Hematopoietic multipotent progenitor cell treated with erythropoietin and hydrocortisone succinate and interleukin-3 and kit ligand, for 8 days (in vitro differentiated cells): ENCODE measurements at places on chromosomes 12 and 14.

DNA sequence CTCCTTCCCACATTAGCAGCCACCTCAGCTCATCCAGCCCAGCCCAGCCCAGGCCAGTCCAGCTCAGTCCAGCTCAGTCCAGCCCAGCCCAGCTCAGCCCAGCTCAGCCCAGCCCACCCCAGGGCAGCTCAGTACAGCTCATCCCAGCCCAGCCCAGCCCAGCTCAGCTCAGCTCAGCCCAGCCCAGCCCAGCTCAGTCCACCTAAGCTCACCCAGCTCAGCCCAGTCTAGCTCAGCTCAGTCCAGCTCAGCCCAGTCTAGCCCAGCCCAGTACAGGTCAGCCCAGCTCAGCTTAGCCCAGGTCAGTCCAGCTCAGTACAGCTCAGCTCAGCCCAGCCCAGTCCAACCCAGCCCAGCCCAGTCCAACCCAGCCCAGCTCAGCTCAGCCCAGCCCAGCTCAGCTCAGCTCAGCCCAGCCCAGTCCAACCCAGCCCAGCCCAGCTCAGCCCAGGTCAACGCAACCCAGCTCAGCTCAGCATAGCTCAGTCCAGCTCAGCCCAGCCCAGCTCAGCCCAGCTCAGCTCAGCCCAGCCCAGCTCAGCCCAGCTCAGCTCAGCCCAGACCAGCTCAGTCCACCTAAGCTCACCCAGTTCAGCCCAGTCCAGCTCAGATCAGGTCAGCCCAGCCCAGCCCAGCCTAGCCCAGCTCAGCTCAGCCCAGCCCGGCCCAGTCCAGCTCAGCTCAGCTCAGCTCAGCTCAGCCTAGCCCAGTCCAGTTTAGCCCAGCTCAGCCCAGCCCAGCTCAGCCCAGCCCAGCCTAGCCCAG lies 63.0 kb downstream of the TMEM121 start:
- no peak for DNase-seq

DNA sequence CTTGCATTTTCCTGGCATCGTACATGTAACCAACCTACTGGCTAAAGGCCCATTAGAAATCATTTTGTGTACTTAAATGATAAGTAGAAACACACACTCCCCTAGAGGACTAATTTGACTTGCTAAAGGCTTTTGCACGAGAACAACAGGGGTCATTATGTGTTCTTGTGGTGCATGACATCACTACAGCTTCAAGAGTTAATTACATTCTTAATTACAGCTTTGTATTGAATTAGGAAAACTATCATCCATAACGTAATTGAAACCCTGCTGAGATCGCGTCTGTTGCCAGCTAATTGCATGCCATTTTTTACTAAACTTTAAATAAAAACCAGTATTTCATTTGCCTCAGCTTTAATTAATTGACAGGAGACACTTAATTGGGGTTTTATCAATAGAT lies 51.4 kb downstream of the TMEM132C start:
- no peak for DNase-seq

DNA sequence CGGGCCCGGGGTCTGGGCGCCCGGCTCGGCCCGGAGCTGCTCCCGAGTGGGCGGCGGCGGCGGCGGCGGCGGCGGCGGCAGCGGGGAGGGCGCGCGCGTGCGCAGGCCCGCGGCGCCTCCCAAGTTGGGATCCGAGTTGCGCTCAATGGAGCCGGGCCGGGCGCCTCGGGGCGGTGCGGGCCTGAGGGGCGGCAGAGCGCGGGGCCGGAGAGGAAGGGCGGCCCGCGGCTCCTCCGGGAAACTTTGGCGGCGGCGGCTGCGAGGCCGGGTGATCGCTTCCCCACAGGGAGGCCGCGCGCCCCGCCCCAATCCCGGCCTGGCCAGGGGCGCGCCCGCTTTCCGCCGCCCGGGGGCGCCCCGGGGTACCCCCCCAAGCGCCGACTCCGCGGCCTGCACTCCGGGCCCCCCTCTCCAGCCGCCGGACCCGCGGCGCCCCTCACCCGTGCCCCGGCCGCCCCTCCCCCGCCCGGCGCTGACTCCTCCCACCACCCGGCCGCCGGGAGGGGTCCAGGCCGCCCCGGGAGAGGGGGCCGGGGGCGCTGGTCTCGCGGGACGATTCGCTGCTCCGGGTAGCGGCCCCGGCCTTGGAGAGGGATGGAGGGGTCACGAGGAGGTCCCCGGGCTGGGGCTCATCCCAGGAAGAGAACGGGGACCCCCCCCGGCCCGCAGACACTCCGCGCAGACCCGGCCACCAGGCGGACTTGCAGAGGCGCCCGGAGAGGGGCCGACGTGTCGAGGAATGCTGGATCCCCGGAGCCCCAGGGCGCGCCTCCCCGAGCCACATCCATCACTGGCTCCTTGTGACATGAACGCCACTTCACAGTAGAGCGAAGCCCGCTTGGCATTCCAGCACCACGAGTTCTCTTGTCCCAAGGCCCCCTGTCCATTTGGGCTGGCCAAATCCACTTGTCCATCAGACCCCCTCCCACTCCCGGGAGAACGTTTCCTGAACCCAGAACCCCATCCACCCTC lies at the start of gene RILPL1:
Gene RILPL1, minus strand, starts transcription at position 48 of the 972 bp plus-strand sequence. CDS start 237 bp downstream, outside the sequence.
- peak; percentile 11 for DNase-seq

GRCh38 chr12:39798429-39798828 lies 178.8 kb upstream of the ABCD2 start:
- no peak for DNase-seq

DNA sequence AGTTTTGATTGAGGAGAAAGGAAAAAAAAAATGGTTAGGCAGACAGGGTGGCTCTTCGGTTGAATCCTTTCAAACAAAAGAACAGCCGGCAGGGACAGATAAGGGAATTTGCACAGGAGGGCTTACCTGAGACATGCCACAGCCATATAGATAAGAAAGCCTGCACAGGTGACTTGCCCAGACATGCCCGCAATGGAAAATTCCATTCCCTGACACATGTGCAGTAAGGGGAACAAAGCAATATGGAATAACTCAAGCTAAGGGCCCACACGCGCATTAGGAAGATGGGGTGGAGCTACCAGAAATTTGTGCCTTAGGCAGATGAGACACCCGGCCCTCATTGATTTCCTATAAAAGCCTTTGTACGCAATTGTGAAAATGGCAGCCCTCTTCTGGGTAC lies 86.7 kb downstream of the TMEM260 start:
- no peak for DNase-seq

GRCh38 chr12:5619628-5620027 lies 187.7 kb downstream of the NTF3 start:
- no peak for DNase-seq

- DNase-seq, result no peak
These were observed 28.5 kb downstream of the TMCC3 start for GRCh38 chr12:94621662-94622359.

DNA sequence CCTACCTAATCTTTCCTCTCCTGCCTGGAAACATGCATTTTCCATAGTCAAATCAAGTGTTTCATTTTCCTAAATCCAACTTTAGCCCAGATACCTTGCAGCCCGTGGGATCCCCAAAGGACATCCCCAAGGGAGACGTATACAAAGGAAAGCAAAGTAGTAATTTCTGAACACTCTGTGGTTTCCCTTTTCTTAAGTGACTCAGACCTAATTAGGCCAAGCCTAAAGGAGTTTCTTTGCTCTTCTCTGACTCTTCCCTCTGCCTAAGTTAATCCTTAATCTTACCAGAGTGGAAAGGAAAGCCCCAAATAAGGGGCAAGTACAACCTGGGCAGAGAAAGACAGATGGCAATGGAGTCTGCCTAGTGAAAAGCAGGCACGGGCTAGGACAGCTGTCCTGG lies 250.3 kb downstream of the SPTSSA start:
- no peak for DNase-seq

DNA sequence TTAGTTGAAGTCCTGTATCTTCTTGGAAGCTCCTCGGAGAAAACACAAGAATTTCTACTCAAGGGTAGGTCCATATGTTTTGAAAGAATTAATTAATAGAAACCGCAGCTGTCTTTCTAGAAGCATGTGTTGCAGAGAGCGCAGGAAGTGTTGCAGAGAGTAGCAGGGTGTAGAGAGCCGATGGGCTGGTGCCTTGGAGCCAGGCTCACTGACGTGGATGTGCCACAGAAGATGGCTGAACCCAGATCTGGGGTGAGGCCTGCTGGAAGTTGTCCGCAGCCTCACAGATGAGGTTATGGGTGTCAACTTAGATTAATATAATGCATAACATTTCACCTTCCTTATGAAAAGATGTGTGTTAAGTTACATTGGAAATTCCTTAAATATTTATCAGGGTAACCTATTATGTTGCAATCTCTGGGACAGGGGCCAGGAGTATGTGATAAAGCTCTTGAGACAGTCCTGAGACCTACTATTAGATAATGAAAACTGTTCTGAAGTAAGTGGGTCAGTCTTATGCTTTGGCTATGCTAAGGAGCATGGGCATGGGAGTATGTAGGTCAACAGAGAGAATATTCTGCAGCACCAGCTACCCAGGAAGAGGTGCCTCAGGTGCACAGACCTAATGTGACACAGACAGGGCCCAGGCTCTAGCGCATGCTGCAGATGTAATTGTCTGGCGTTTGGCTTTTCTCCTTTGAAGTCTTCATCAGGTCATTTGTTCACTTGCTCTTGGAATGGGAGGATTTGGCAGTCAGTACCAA lies 973.3 kb downstream of the BCL11B start:
- DNase-seq, result no peak

DNA sequence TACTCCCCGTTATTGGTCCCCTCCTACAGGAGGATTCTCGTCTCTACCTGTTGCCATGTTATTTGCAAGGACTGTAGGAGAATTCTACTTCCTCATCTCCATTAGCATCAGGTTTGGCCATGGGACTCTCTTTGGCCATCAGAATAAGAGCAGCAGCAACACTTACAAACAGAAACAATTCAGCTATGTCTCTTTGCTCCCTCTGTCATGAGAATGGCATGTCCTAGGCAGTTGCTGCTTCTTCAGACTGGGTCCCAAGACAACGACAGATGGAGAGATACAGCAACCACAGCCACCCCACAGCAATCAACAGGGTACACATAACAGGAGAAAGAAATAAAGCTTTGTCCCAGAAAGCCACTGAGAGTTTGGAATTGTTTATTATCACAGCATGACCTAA lies 19.7 kb downstream of the SLC41A2 start:
- no peak for DNase-seq

DNA sequence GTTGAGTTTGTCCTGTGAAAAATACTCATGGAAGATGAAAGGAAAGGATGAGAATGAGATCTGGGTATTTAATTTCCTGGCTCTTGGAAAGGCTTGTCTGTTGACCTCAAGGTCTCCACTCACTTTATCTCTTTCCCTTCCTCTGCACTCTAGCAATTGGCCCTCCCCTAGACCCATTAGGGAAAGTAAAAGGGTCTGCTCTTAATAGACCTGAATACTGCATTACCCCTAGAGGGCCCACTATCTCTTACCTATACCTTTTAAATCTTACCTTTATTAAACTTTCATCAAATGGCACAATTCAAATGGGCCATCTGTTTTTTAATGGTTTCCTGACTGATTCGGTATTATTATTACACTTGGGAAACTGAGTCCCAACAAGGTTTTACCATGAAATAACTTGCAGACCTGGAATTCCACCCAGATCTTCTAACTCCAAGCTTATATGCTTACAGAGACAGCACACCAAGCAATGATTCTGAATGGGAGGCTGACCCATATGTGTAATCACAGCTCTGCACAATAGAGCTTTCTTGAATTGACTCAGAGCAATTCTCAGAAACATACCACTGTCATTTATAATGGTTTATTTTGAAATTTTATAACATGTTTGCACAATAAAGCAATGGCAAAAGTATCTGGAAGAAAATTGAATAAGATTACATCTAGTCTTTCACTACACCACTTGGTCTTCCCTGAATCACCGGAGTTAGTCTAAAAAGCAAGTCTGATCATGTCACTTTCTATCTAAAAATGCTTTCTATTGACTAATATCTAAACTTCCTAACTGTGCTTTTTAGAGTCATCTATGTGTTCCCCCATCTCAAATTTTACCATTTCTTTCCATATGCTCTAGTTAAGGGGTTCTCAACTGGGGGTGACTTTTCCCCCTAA lies 618.5 kb downstream of the NRXN3 start:
- no peak for DNase-seq

GRCh38 chr12:112901271-112901670 lies 5.5 kb upstream of the OAS1 start:
- no peak for DNase-seq

DNA sequence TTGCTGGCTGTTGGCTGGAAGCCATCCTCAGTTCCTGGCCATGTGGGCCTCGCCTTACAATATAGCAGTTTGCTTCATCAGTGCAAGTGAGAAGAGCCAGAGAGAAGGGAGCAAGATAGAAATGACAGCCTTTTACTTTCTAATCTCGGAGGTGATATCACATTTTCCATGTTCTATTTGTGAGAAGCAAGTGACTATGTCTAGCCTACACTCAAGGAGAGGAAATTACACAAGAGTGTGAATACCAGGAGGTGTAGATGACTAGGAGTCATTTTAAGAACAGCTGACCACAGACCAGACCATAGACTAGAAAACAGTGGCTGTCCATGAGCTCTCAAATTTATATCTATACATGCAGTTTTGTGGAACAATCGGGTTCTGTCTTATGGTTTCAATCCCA lies 163.0 kb upstream of the NRXN3 start:
- DNase-seq, result peak; percentile 22

GRCh38 chr12:31951939-31952338 lies 7.3 kb upstream of the RESF1 start:
- DNase-seq, result no peak

- no peak for DNase-seq
These were observed 857.0 kb downstream of the NRXN3 start for GRCh38 chr14:79027138-79027537.

GRCh38 chr12:78210894-78211302 lies 380.2 kb downstream of the NAV3 start:
- no peak for DNase-seq
